ENCODE measurements at places on chromosomes 2 and 18. TPM values are rescaled to one million over a fixed set of nuclear protein-coding genes. Genes with fewer than 3 reads are reported as not detected.

DNAJC5G gene
- total RNA-seq: not detected

DSEL gene
- total RNA-seq: 49.8 TPM

SPATA3 gene
- not detected for total RNA-seq

KIAA2012 gene
- under 0.01 TPM for total RNA-seq

MTHFD2 gene
- total RNA-seq: 136 TPM

TMEM178A gene
- total RNA-seq: 1.7 TPM

CCL20 gene
- total RNA-seq: not detected

REG1B gene
- not detected for total RNA-seq

ARL4C gene
- total RNA-seq: 59.3 TPM

CCBE1 gene
- 49.1 TPM for total RNA-seq

NCKAP5 gene
- total RNA-seq: 0.13 TPM

PTRHD1 gene
- 18.8 TPM for total RNA-seq
